ENCODE measurements at places on chromosomes 12 and 14. TPM values are rescaled to one million over a fixed set of nuclear protein-coding genes. Genes with fewer than 3 reads are reported as not detected.

Gene HSPB8
- 693 TPM for total RNA-seq

Gene METTL3
- 21.5 TPM for total RNA-seq

Gene NGB
- total RNA-seq, result not detected

Gene C3AR1
- total RNA-seq, result 1.1 TPM

Gene DPY19L2
- total RNA-seq, result 53.2 TPM

Gene SIX1
- not detected for total RNA-seq

Gene CCDC63
- total RNA-seq, result not detected

Gene PPFIA2
- total RNA-seq, result 0.60 TPM

Gene PTPRO
- total RNA-seq, result 0.21 TPM

DNA sequence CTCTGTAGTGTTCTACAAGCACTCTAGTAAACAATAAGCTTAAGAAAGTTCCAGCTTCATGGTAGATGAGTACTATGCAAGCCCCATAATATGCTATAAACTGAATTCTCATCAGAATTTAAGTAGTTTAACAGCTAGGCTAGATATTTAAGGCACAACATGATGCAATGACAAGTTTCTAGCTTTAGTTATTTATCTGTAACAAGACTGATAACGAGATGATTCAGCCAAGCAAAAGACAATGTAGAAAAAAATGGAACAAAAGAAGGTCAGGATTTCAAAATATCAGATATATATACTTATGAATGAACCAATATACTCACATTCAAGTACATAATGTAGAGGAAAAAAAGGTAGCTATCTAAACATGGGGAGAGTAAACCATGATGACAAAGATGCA is 61.0 kb upstream of the RERGL start:
- no peak overlapping the region for H3K27ac ChIP-seq
- no peaks in the 10 kb centered on the region for H3K36me3 ChIP-seq

- no peaks in the 10 kb centered on the region for H3K4me1 ChIP-seq
- no peak for DNase-seq
- no peak overlapping the region for H3K27ac ChIP-seq
- no peak overlapping the region for H3K4me3 ChIP-seq
- H3K36me3 ChIP-seq, result no peaks in the 10 kb centered on the region
Observed at GRCh38 chr14:91055016-91055415, 5.4 kb downstream of the RPS6KA5 start.

- no peaks in the 10 kb centered on the region for H3K27me3 ChIP-seq
- H3K36me3 ChIP-seq, result no peaks in the 10 kb centered on the region
- no peaks in the 10 kb centered on the region for H3K4me1 ChIP-seq
Observed at GRCh38 chr12:24668563-24668962, 280.3 kb downstream of the BCAT1 start.

DNA sequence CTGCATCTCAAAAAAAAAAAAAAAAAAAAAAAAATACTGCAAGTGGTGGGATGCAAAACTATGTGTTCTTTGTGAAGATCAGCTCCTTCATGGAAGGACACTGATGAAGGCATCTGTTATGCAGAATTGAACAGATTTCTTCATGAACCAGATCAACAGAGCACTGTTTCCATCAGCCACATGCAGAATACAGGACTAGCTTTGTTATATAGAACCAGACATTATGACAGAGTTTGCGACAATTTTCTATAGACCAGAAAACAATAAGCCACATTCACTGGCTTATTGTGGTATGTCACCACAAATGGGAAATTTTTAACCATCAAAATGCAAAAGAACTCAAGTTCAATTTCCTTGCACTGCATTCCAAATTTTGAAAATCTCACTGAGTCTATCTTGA is 34.7 kb downstream of the CIT start:
- H3K27me3 ChIP-seq, result no peaks in the 10 kb centered on the region
- no peak overlapping the region for H3K4me3 ChIP-seq
- H3K4me1 ChIP-seq, result no peaks in the 10 kb centered on the region
- no peaks in the 10 kb centered on the region for H3K36me3 ChIP-seq

- DNase-seq, result no peak
- H3K27me3 ChIP-seq, result no peaks in the 10 kb centered on the region
- H3K4me3 ChIP-seq, result no peak overlapping the region
- no peaks in the 10 kb centered on the region for H3K4me1 ChIP-seq
- no peaks in the 10 kb centered on the region for H3K36me3 ChIP-seq
Observed at GRCh38 chr14:97824218-97824617, 1027.0 kb downstream of the VRK1 start.

GRCh38 chr14:68816183-68816942 is 23.5 kb upstream of the ZFP36L1 start:
- H3K4me1 ChIP-seq, result peaks cover 49% of the 10 kb centered on the region
- peak overlapping the region; percentile 22 for H3K4me3 ChIP-seq
- no peaks in the 10 kb centered on the region for H3K27me3 ChIP-seq
- peak; percentile 89 for DNase-seq

DNA sequence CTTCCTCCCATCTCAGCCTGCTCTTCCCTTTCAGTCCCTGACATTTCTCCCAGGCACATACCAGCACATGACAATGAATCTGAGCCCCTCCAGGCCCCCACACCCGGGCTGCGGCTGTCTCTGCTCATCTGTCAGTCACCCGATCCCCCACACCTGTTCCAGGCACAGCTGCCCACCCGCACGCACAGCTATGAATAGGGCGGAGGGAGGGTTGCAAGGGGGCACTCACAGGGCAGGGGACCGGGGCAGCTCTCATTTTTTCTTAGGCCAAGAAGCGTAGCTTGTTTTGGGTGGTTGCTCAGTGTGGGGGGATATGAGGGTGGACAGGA is 43.7 kb upstream of the TSPAN9 start:
- no peaks in the 10 kb centered on the region for H3K27me3 ChIP-seq
- H3K36me3 ChIP-seq, result no peaks in the 10 kb centered on the region
- H3K4me1 ChIP-seq, result peaks cover 16% of the 10 kb centered on the region

- DNase-seq, result no peak
- peak overlapping the region; percentile 87 for H3K27ac ChIP-seq
- H3K4me1 ChIP-seq, result peaks cover 50% of the 10 kb centered on the region
- H3K27me3 ChIP-seq, result no peaks in the 10 kb centered on the region
- peaks cover 34% of the 10 kb centered on the region for H3K36me3 ChIP-seq
- no peak overlapping the region for H3K4me3 ChIP-seq
Observed at GRCh38 chr14:59320763-59321625, 132.5 kb downstream of the DAAM1 start.

DNA sequence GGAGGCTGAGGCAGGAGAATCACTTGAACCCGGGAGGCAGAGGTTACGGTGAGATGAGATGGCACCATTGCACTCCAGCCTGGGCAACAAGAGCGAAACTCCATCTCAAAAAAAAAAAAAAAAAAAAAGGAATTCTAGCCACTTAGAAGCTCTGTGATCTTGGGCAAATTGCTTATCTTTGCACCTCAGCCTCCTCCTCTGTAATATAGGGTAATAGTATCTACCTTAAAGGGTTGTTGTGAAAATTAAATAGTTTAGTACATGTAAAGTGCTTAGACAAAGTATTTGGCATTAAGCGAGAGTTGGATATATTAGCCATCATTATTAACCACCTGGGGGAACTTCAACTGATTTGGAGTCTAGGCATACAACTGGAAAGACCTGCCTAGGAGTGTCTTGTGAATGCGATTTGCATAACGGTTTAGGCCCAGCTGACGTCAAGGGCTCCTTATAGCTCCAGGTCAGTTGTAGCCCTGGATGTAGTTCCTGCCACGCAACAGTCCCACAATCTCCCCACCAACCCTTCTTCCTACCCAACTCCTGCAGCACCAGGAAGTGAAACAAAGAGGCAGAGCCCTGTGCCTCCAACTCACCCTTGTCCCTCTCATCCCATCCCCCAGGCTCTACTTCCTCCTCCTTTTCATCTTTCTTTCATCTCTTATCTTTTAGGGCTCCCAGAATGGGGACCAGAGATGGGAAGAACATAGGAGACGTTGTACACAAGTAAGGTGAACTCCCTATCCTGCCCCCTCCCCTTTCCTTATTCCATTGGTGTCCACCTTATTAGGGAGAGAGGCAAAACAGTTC is 2.1 kb upstream of the IL23A start:
- H3K27me3 ChIP-seq, result no peaks in the 10 kb centered on the region
- H3K4me3 ChIP-seq, result no peak overlapping the region
- H3K36me3 ChIP-seq, result peaks cover 6% of the 10 kb centered on the region
- no peak overlapping the region for H3K27ac ChIP-seq
- peaks cover 15% of the 10 kb centered on the region for H3K4me1 ChIP-seq

DNA sequence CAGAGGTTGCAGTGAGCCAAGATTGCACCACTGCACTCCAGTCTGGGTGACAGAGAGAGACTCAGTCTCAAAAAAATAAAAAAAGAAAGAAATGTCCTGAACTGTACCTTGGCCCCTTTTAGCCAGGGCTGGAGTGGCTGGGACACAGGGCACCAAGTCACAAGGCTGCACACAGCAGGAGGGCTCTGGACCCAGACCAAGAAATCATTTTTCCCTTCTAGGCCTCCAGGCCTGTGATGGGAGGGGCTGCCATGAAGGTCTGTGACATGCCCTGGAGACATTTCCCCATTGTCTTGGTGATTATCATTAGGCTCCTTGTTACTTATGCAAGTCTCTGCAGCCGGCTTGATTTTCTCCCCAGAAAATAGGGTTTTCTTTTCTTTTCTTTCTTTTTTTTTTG is 5.1 kb upstream of the ACOT6 start:
- H3K27me3 ChIP-seq, result no peaks in the 10 kb centered on the region
- no peaks in the 10 kb centered on the region for H3K4me1 ChIP-seq
- no peak overlapping the region for H3K4me3 ChIP-seq
- no peaks in the 10 kb centered on the region for H3K36me3 ChIP-seq
- no peak overlapping the region for H3K27ac ChIP-seq

DNA sequence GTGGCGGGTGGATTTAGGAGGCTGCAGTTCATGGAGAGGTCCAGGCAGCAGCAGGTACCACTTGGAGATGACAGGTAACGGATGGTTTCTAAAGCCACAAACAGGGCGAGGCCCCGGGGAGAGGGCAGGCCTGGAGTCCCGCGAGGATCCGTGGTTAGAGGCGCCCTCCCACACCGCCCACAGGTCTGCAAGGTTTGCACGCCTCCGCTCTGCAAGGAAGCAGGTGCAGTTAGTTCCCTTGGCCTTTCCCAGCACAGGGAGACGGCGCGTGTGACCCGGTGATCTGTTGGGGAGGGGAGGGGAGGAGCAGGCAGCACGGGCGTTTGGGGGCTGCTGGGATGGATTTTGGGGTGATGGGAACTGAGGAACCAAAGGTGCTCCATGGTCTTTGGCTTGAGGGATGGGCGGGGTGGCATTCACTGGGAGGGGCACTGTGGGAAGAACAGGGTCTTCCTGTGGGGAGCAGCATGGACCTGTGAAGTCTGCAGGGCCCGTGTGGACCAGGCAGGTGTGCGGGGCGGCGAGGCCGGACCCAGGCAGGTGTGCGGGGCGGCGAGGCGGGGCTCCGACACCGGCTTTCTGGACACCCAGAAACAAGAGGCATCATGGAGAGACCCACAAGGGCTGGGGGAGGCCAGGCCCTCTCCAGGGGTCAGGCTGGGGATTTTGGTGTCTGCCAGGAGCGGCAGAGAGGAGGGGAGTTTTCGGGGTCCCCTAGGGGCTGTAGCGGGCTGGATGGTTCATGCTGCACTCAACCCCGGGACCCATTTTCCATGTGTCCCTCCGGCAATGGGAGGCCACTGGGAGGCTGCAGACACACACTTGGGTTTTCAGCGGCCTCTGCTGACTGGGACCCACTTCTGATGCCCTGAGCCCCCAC is 29.1 kb downstream of the NOC4L start:
- no peak overlapping the region for H3K4me3 ChIP-seq
- H3K36me3 ChIP-seq, result no peaks in the 10 kb centered on the region

DNA sequence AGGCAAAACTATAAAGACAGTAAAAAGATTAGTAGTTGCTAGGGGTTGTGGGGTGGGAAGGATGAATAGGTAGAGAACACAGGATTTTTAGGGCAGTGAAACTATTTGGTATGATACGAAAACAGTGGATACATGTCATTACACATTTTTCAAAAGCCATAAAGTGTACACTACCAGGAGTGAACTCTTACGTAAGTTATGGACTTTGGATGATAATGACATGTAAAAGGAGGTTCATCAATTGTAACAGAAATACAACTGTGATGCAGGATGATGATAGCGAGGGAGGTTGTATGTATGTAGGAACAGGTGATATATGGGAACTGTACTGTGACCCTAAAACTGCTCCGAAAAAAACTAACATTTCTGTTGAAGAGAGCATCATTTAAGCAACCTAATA is 15.1 kb upstream of the FGF6 start:
- H3K4me1 ChIP-seq, result no peaks in the 10 kb centered on the region
- no peak for DNase-seq
- no peaks in the 10 kb centered on the region for H3K36me3 ChIP-seq
- H3K27me3 ChIP-seq, result no peaks in the 10 kb centered on the region
- no peak overlapping the region for H3K27ac ChIP-seq

DNA sequence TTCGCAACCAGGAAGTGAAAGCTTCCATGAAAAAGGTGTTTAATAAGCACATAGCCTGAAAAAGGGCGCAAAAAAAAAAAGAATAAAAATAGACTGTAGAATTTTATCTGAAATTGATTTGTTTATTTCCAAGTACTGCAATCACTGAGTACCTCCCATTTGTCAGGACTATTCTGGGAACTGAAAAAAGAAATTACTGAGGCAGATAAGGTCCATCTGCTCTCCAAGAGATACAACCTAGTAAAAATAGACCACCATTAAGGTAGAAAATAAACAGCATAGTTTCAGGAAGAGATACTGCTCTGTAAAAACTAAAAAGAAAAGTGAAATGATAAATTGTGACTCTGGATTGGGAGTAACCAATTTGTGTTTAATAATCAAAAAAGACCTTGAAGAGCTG is 24.7 kb downstream of the OR4N2 start:
- H3K27ac ChIP-seq, result no peak overlapping the region
- no peak for DNase-seq
- no peaks in the 10 kb centered on the region for H3K27me3 ChIP-seq
- H3K36me3 ChIP-seq, result no peaks in the 10 kb centered on the region

DNA sequence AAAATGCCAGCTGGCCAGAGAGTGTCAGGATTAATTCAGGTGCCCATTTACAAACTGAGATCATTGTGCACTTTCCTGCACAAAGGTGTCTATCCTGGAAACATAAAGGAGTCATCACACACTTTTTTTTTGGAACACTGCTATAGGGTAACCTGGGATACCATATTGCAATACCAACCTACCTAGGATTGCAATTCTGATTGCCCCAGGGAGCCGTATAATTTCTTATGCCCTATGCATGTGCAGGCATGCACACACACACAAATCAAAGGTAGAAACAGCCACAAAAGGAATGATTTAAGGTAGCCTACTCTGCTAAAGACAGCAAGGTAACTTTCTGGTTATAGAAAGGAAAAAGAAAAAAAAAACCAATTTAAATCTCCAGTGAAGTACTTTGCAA is 285.3 kb upstream of the KITLG start:
- DNase-seq, result no peak
- no peaks in the 10 kb centered on the region for H3K36me3 ChIP-seq
- H3K27me3 ChIP-seq, result no peaks in the 10 kb centered on the region
- H3K4me1 ChIP-seq, result no peaks in the 10 kb centered on the region
- H3K4me3 ChIP-seq, result no peak overlapping the region

- DNase-seq, result no peak
- H3K27ac ChIP-seq, result no peak overlapping the region
- H3K27me3 ChIP-seq, result no peaks in the 10 kb centered on the region
- no peak overlapping the region for H3K4me3 ChIP-seq
- no peaks in the 10 kb centered on the region for H3K36me3 ChIP-seq
Observed at GRCh38 chr12:17588968-17589367, 501.0 kb downstream of the RERGL start.

- H3K27ac ChIP-seq, result peak overlapping the region; percentile 71
- H3K27me3 ChIP-seq, result peaks cover 12% of the 10 kb centered on the region
- no peaks in the 10 kb centered on the region for H3K36me3 ChIP-seq
Observed at GRCh38 chr14:89040080-89040459, 215.6 kb downstream of the TTC8 start.

- no peaks in the 10 kb centered on the region for H3K36me3 ChIP-seq
- H3K27ac ChIP-seq, result peak overlapping the region; percentile 83
- peak; percentile 81 for DNase-seq
- H3K4me3 ChIP-seq, result no peak overlapping the region
- H3K27me3 ChIP-seq, result no peaks in the 10 kb centered on the region
- H3K4me1 ChIP-seq, result peaks cover 81% of the 10 kb centered on the region
Observed at GRCh38 chr12:3252450-3252891, 175.3 kb downstream of the TSPAN9 start.

Data from heart right ventricle (tissue), 16 donors.